ENCODE measurements at places on chromosomes 6 and 20.

DNA sequence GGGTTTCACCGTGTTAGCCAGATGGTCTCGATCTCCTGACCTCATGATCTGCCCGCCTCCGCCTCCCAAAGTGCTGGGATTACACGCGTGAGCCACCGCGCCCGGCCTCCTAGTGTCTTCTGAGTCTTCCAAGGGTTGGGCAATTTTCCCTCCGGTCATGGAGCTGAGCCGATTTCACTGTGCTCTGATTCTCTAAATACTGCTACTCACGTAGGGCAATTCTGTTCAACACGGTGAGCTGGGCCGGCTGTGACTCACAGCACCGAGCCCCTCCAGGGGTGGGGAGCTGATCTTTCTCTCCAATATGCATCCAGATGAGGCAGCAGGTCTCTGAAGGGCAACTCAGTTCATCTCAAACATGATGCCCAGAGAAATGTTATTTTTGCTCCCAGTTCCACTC, 71.6 kb upstream of the CD93 start:
- DNase-seq = no peak

DNA sequence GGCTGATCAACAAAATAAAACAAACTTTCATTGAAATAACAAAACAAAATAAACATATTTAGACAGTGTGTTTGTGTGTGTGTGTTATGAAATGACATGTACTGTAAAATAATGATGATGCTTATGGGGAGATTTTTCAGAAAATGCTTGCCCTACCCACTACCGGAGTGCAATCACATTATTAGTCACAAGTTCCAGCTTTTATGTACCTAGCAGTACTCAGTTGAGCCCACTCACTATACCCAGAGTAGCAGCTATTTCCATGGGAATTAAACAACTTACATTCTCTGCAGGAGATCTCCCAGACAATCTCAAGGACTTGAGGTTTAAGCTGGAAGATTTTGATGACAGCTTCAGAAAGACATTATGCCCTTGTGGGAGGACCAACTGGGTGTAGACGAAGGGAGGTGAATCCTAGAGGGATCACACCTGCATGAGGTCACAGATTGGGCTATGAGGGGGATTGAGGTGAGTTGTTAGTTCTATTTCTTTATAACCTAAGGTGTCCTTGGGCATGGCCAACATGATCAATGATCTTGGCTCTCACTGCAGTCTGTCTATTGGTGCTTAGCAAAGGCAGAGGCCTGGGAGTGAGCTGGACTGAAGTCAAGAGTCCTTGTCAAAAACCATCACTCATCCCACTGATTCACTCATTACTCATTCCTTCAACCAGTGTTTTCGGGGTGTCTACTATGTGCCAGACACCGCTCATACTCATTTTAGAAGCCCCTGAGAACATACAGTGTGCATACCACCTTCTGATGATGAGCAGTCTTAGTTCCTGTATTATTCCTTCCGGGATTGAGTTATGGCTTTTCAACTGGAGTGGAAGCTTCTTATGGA, 6.7 kb upstream of the CLIC5 start:
- DNase-seq = no peak

GRCh38 chr6:53161481-53162009, 12.9 kb upstream of the GCM1 start:
- DNase-seq = peak; percentile 19

- no peak for DNase-seq
These were observed 197.0 kb upstream of the EYS start for GRCh38 chr6:65903992-65904391.

DNA sequence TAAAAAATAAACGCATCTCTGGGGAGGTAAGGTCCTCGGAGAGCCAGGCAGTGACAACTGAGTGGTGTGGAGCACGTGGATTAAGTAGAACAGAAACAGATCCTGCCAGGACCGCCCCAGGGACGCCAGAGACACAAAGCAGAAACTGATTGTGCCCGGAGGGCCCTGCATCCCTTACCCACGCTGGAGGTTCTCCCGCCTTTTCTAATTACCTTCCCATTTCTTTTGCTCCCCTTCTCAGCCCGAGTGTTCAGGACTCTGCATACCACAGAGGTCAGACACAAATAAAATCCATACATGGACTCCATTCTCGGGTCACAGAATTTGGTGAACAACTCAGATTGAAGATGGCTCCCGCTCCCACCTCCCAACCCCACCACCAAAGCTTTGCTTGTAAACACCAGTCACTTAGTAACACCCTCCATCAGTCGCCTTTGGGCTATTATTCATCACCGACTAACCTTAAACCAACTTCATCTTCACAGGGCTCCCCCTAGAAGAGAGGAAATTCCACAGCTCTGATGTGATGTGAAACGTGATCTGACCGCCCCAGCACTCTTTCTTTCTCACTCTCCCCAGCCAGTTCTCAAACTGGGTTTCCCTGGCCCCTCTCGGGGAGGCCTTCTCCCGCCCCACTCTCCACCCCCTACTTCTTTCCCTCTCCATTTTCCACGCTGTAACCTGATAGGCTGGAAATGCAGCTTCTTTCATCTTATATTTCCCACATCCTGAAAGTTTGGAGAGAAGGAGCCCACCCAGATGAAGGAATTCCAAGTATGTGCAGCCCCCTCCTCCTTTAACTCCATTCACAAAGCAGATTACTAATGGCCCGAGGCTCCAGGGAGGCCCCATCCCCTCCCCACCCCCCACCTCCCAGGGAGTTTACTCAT, 32.5 kb upstream of the PIM1 start:
- peak; percentile 96 for DNase-seq

DNA sequence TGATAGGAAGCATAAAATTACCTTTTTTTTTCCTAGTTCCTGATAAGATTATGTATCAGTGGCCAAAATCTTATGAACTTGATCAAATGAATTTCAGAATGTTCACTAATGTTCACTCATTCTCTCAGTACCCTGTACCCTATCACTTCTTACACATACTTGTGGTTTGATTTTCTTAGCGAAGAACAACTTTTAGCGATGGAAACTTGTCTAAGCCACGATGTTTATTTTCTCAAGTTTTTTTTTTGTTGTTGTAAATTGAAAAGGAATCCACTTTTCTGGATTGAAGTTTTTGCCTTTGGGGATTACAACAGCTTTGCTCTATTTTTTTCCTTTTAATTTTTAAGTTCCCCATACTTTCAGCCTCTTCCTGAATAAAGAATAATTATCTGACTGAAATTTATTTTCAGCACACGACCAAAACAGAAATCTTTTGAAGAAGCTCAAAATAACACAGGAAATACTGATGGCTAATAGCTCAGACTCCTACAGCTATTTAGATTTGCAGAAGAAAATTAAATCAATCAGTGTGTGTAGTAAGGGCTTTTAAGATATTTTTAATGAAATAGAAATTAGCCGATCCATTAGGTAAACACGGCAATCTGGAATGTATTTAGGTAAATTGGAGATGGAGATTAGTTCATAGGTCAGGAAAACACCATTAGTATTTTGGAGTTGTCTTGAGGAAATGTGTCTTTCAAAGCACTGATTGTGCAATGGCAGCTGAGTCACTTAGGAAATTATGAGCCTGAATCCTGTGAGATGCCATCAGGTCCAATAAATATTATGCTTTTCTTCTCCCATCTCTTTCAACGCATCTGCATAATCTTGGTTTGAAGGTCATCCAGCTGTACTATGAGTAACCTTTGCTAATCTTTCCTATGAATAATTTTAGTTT, 217.5 kb downstream of the GJA1 start:
- peak; percentile 91 for DNase-seq

- DNase-seq = no peak
These were observed 65.9 kb upstream of the HCRTR2 start for GRCh38 chr6:55108134-55109130.

GRCh38 chr20:57654363-57654997, 34.3 kb upstream of the ZBP1 start:
- DNase-seq = peak; percentile 68

DNA sequence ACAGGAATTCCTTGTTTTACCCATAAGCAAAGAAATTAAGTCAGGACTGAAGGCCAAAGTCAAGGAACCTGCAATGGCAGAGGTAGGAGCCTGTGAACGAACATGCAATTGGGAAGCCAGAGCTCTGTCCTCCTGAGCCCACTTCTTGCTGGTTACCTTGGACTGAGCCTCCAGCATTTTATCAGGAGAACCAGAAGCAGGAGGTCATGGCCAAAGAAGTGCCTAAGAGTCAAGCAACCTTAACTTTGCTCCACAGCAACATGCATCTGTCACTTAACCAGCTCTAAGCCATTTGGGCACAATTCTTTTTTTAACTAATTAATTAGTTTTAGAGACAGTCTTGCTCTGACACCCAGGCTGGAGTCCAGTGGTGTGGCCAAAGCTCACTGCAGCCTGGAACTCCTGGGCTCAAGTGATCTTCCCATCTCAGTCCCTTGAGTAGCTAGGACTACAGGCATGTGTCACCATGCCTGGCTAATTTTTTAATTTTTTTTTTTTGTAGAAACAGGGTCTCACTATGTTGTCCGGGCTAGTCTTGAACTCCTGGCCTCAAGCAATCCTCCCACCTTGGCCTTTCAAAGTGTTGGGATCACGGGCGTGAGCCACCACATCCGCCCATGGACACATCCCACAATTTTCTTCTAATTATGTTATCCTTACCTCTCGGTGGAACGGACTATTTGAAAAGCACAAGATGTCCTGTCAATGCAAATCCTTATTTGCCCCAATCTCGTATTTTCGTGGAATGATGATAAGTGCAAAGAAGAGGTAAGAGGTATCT, 334.2 kb downstream of the CD83 start:
- no peak for DNase-seq

GRCh38 chr6:41334482-41335040, 847 bp upstream of the NCR2 start:
- DNase-seq = no peak

GRCh38 chr20:39112178-39112743, 150.1 kb downstream of the DHX35 start:
- DNase-seq = peak; percentile 40

DNA sequence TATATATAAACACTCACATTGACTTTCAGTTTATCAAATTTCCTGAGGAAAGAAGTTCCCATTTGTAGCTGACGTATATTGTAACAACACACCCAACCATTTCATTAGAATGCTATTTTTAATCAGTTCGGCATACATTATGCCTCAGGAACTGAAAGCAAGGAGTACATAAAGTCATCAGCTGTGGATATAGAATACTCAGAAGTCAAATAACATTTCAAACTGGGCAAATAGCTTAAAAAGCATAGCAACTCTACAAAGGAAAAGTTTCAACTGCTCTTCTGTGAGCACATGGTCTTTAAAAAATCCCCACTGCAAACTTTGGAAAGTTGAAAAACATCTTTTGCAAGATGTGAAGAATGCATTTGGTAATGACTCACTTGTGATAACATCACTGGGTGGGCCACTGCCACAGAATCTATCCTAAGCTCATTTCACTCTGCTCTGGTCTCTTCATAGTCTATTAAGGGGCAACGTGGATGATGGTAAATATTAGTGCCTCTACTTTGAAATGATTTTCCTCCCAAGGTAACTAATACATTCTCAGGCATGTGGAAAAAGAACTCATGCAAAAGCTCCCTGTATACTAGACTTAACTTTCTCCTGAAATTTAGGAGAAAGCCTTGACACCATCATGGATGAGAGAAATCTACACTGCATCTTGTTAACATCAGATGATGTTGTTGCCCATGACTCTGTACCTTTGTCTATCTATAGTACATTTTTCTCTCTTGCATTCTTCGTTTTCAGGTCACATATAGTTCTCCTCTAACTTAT, 49.2 kb downstream of the FYN start:
- peak; percentile 88 for DNase-seq

GRCh38 chr6:63527658-63528514, 44.4 kb upstream of the LOC128125822 start:
- peak; percentile 98 for DNase-seq

DNA sequence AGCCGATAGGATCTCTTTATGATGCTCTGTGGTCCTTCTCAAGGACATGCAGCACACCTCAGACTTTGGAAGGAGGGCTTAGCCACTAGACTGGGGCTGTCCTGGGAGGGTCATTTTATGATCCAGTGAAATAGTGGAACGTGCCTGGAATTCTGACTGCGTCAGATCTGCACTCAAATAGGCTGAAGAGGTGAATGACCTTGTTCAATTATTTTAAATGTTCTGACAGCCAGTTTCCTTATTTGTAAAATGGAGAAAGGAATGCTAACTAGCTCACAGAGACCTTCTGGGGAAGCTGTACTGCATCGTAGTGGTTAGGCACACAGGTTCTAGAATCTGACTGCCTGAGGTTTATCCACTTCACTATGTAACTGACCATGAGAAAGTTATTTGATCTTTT, 587.5 kb downstream of the MAFB start:
- DNase-seq = no peak

Measured in fibroblast of the aortic adventitia (primary cell).